ENCODE measurements at places on chromosomes 6 and 20.
A peak's percentile ranks its signal among the peaks of the same experiment; 100 is the strongest.

GRCh38 chr6:157278171-157278570 lies 45.1 kb downstream of the TMEM242 start:
- no peak for DNase-seq

DNA sequence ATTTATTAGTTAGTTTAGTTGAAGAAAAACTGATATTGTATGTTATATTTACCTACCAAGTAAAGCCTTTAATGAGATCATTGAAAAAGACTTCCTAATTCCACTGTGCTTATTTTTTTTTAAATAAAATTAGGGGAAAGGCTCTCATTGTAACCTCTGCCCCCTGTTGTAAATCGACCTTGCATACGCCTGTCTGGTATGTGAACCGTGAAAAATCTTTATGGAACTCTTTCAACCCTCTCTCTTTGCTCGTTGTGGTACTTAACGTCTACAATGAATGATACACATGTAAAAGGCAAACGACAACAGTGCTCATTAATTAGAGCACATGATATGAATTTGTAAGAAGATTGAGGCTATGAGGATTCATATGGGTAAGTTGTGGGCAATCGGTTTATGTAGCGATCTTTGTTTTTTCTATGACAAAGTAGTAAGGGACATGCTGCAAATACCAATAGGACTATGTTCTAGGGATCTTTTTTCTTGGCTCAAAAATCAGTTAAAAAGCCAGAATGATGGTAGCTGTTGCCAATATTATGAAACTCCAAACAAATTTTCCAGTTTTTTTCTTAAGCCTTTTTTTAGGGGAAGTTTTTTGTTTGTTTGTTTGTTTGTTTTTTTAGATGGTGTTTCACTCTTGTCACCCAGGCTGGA lies 119.0 kb upstream of the MCHR2 start:
- no peak for DNase-seq

GRCh38 chr6:35318196-35319171 lies 20.9 kb downstream of the DEF6 start:
- peak; percentile 100 for DNase-seq

DNA sequence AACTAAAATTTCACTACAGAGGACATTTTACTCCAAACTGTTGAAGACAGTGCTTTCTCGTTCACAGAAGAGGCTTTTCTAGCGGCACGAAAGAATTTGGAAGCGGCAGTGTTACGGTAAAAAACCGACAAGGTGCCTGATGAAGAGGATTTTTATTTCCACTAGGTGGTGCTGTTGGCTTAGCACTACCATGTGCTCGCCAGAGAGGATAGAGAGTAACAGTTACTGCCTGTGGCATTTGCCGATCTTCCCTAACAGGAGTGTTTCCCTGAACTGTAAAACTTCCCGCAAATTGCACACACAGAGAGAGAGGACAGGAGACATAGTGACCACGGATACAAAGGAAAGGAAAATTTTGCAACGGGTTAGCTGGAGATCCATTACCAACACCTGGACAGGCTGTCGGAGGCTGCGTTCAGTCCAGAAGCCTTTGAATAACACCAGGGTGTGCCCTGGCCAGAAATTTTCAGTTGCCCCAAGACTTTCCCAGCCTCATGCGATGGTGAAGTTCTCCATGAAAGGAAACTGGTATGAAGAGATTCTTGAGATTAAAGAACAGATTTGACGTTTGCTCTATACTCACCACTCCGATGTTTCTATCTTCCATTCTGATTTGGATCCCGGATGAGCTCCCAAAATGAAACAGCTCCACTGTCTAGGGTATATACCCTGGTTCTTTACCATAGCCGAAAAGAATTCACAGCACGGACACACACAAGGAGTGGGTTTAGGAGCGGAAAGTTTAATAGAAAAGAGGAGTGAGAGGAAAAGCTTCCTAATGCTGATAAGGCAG lies 48.1 kb downstream of the HLA-DPB1 start:
- peak; percentile 23 for DNase-seq

GRCh38 chr20:58129721-58130151 lies 98.7 kb downstream of the ANKRD60 start:
- DNase-seq = no peak

DNA sequence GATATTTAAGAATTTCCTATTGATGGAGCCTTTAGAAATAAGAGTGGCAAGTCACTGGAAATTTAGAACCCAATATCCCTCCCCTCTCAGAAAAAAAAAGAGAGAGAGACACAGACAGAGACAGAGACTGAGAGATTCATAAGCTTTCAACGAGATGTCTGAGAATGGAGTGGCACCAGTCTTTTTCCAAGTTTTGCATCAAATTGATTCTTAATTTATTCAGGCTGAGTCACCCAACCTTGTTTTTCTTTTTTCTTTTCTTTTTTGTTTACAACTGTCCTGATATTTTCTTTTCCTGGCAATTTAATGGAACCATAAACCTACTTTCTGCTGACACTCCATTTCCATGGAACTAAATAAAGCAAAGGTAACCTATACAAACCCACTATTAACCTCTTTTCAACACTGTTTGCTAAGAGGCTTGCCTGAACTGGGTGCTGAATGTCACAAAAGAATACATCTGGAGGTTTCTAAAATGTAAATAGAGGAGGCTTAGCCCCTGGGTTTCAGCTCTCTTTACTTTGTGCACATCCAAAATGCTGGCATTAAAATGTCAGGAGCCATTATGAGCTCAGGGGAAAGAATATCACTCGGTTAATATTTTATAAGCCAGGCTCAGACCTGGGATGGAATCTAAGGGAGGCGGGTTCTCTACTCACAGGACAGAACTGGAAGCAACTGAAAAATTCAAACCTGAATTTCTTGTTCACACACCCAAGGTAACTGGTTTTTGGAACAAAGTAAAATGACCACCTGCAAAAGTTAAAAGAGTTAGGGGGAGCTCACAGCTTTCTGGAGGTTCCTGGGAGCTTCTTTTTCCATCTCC lies 100.8 kb downstream of the BFSP1 start:
- DNase-seq = no peak

DNA sequence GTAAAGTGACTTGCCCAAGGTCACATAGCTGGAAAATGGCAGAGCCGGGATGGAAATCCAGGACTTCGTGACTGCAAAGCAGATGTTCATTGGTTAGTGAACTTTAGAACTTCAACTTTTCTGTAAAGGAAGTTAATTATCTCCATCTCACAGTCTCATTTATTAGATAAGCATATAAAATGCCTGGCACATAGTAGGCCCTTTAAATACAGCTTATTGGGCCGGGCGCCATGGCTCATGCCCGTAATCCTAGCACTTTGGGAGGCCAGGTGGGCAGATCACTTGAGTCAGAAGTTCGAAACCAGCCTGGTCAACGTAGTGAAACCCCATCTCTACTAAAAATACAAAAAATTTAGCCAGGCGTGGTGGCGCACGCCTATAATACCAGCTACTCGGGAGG lies 1.7 kb upstream of the MMP9 start:
- no peak for DNase-seq

- DNase-seq = no peak
These were observed 21.1 kb upstream of the CENPW start for GRCh38 chr6:126318797-126319196.

DNA sequence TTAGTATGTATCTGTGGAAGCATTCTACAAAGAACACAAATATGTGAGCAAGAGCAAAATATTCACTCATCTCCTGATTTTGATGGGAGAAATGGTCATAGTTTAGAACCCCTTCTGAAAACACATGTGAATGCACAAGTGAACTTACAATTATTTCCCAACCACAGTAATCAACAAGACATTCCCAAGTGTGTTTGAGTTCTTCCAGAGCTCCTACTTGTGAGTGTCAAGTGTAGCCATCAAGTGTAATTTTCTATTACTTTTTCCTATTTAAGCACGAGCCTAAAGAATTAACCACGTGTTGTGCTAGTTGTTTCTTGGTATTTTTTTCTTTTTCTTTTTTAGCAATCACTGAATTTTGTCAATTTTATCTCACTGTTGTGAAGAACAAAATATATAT lies 402.3 kb downstream of the NKAIN2 start:
- DNase-seq = no peak

DNA sequence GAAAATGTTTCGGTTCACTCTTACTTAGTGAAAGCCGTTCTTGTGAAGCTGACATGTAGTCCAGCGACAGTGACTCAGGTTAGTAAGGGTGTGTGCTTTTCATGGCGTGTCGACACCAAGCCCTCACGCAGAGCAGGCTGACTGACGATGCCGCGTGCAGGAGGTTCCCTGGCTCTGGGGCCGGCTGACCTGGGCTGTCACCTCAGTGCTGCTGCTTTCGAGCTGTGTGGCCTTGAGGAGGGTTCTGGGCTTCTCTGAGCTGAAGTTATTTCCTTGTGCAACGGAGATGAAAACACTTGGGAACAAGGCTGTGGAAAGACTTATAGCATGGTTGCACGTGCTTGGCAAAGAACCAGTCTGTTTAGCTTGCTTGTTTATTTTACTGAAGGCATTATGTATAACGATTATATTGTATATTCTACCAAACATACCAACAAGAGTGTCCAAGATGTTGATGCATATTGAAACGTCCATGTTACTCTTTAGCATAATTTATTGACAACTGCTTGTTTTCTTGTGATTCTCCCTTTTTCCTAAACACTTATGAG lies 59.2 kb downstream of the PHACTR3 start:
- no peak for DNase-seq

DNA sequence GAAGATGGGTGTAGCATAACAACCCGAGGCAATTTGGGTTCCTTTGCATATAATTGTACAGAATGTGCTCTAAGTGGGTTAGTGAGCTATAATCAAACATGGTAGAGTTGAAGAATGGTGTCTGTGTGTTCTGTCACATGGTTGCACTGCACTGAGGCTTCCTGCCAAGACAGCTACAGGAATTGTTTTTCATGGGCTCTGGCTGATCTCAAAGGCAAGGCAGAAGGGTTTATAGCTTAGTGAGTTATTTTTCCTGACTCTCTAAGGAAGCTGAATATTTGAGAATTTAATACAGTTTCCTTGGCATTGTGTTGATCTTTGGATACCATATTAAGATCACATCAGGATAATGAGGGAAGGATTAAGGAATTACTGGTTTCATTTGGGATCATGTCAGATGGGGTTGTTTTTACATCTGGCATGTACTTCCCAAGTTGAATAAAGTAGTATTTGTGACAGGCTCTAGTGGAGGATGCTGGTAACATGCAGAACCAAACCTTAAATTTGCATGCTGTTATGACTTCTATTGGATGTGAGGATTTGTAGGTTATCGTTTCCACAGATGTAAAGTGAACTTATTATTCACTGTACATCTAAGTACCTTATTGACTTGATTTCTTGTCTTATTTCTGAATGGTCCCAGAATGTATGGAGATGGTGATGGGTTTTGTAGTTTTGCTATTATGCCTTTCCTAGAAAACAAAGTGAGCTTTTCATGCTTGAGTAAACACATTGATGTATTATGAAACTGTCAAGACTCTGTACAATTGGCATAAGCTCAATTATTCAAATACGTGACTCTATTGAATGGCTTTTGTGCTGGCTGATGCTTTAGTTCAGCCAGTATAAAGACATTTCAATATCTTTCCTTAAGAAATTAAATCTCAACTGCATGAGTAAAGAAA lies 43.3 kb downstream of the LRRC1 start:
- DNase-seq = no peak

DNA sequence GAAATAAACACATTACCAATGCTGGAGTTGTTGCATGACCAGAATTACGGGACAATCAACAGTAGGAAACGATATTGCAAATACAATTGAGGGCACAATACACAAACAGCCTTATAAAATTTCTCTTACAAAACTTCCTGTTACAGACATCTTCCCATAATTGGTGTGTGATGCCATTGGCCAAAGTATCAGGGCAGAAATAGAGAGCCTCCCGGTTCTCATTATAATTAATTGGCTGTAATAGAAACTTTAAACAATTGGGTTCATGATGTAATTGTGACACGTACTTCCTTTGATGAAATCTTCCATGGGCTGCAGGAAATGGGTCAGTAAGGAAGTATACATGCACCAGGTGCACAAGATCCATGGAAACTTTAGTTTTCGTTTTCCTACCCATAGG lies 40.3 kb upstream of the RALGAPA2 start:
- DNase-seq = no peak

GRCh38 chr20:62305149-62305764 lies 2.5 kb downstream of the ADRM1 start:
- DNase-seq = no peak

DNA sequence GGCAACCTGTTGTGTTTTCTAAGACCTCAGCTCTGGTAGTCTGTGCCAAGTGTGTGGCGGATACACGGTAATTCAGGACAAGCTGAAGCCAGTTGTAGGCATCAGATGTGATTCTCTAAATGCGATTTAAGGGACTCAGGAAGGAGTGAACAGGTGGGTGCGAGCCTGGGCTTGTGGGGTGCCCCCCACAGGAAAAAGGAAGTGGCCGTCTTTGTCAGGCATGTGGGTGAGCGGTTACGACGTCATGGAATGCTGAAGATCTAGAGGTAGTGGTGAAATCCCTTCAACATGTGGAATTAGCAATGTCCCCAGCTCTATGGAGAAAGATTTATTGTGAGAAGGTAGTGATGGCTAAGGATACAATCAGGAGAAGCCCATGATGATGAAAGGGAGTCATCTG lies 95.1 kb upstream of the EXOC2 start:
- DNase-seq = no peak

GRCh38 chr6:36780442-36781177 lies 58.6 kb downstream of the CPNE5 start:
- DNase-seq = no peak

- peak; percentile 100 for DNase-seq
These were observed at the start of gene TCF15 for GRCh38 chr20:610130-611046. Gene TCF15, minus strand, starts transcription at chr20:610309. Its CDS starts 72 bp downstream, at chr20:610237.

- no peak for DNase-seq
These were observed 91.3 kb downstream of the ADGRB3 start for GRCh38 chr6:68726337-68726736.

DNA sequence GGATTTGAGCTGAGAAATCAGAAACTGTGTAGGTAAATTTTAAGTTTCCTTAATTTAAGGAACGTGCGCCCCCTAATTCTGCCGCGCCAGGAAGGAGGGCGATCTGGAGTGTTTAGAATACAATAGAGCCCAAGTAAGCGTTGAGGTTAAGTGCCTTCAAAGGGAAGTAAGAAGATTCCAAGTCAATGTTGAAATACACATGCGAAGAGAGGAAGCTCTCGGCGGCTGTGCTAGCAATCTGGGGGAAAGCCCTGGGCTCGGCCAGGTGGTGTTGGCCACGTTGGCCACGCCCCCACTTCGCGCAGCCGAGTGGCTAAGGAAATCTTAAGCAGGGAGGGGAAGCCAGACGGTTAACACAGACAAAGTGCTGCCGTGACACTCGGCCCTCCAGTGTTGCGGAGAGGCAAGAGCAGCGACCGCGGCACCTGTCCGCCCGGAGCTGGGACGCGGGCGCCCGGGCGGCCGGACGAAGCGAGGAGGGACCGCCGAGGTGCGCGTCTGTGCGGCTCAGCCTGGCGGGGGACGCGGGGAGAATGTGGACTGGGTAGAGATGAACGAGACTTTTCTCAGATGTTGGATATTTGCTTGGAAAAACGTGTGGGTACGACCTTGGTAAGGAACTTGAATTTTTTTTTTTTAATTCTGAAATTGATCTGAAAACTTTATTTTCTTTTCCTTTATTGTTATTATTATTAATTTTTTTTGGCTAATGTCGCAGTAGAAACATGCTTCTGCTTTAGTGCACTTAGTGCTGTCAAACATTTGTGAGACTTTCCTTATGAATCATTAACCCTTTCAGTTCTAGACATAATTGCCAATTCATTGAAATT lies at the start of gene PRDM1:
TSS of gene PRDM1 (plus strand) at position 353 of the 830 bp plus-strand sequence. CDS start at position 571, 218 bp downstream.
- peak; percentile 84 for DNase-seq

Data from iPS-NIHi11 (cell line).